ENCODE measurements at places on chromosomes 1 and 21.
A peak's percentile ranks its signal among the peaks of the same experiment; 100 is the strongest.

- no peak for DNase-seq
Observed at GRCh38 chr1:29711582-29712283, 475.4 kb downstream of the PTPRU start.

DNA sequence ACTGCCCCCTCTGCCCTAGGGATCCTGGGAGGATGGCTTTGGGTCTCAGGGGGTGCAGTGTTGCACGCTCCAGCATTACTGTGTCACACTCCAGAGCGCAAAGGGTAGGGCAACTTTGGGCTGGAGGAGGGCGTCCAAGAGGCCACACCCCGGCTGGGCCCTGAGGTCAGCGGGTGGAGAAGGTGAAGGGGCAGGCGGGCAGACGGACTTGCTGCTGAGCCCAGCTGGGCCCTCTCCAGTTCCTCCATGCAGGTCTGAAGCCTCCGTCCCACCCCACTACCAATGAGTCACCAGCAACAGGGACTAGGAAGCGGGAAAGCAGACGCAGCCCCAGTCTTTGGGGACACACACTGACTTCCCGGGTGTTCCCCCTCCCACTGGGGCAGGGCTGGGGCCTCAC lies 116.0 kb downstream of the CASZ1 start:
- no peak for DNase-seq

DNA sequence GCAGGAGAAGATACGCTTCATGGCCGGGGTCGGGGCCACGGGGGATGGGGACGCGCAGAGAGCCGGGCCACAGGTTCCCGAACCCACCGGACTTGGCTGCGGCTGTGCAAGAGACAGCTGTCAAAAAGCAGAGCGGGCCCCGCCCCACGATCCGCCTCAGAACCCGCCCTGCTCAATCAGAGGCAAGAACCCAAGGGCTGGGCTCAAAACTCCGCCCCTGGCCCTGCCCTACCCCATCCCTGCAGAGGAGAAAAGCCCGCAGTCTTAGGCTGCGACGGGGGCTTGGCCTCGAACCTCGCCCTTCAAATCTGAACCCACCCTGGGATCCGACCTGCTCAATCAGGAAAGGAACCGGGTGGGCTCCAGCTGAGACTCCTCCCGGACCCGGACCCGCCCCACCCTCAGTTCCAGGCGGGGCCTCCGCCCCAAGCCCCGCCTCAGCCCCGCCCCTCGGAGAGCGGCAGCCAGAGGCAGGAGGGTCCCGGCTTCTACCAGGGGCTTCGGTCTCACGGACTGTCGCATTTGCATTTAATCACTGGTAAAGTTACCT lies at the start of gene ANKRD35:
TSS of gene ANKRD35 (minus strand) at position 129 of the 550 bp plus-strand sequence. CDS start at position 21, 108 bp downstream.
- peak; percentile 75 for DNase-seq

DNA sequence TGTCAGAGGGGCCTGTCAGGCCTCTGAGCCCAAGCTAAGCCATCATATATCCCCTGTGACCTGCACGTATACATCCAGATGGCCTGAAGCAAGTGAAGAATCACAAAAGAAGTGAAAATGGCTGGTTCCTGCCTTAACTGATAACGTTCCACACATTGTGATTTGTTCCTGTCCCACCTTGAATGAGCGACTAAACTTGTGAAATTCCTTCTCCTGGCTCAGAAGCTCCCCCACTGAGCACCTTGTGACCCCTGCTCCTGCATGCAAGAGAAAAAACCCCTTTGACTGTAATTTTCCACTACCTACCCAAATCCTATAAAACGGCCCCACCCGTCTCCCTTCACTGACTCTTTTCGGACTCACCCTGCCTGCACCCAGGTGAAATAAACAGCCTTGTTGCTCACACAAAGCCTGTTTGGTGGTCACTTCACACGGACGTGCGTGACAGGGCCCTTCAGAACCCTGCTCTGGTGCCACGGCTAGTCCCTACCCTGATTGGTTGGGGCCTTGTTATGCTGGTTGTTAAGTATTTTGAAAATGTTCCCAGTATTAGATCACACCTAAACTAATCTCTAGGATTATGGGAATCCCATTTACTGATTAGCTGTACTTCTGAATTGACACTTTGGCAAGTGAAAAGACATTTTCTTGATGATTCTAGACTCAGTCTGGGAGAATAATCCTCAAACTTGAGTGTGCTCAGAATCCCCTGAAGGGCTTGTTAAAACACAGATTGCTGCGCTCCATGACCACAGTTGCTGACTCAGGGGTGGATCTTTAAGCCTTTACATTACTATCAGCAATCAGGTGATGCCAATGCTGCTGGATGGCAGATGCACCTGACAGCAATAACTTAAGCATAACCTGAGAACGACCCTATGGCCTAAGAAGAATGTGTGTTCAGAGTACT lies 28.8 kb upstream of the SPATA6 start:
- no peak for DNase-seq

DNA sequence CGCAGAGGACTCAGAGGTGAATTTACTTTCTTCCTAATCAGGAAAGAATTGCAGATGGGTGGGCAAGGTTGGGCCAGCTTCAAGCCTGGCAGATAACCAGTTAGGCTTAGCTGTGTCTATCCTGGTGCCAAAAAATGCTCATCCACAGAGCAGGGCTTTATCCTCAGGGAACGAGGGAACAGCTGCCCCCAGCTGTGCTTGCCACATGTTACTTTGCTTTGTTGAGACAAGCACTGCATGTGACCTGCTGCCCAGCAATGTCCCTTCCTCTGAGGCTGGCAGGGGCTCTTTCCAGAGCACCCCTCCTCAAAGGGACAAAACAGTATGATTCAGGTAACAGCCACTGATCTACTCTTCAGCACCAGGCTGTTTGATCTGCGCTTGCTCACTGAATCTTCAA lies 505.1 kb upstream of the USP24 start:
- DNase-seq: no peak

- DNase-seq: no peak
Observed at GRCh38 chr1:37999430-38000232, 5.7 kb downstream of the FHL3 start.

- DNase-seq: no peak
Observed at GRCh38 chr1:220550811-220551399, 23.0 kb downstream of the MARK1 start.

DNA sequence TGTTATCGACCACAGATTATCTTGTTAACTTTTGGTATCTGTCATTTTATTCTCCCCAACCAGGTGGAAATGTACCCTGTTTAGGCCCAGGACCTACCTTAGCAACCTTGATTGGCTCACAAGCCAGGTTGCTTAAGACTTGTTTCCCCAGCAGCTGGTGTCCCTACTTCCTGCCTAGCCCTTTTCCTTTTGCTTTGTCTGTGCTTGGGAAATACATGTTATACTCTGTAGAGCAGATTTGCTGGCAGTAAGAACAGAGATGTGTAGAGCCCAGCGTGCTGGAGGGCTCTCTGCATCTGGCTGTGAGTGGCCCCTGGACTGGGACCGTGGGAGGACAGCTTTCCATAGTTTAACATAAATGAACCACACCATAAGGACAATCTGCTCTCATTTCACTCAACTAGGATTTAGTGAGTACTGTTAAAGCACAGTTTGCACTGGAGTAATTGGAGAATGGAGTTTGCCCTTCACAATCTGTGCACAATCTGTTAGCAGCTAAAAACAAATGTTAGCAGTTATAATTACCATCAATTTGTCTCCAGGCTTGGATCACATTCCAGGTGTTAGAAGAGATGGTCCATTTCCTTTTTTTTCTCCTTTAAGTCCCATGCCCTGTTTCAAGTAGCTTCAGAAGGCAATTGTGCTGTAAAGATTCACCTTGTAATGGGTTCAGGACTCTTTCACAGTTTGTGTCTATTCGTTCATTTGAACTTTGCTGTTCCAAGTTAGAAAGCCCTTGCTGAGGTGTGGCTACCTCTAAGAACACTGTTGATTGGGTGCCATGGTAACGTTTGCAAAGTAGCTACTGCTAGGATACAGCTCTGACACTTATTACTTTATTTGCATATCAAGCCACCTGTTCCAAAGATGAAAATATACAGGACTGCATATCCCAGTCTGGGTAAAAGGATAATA lies at the start of gene APOBEC4:
TSS of gene APOBEC4 (minus strand) at position 770 of the 915 bp plus-strand sequence. CDS start 4,535 bp downstream, outside the sequence.
- no peak for DNase-seq

GRCh38 chr1:212287261-212287895 lies 2.2 kb downstream of the PPP2R5A start:
- no peak for DNase-seq

GRCh38 chr21:26368591-26369320 lies 198.2 kb upstream of the APP start:
- no peak for DNase-seq

DNA sequence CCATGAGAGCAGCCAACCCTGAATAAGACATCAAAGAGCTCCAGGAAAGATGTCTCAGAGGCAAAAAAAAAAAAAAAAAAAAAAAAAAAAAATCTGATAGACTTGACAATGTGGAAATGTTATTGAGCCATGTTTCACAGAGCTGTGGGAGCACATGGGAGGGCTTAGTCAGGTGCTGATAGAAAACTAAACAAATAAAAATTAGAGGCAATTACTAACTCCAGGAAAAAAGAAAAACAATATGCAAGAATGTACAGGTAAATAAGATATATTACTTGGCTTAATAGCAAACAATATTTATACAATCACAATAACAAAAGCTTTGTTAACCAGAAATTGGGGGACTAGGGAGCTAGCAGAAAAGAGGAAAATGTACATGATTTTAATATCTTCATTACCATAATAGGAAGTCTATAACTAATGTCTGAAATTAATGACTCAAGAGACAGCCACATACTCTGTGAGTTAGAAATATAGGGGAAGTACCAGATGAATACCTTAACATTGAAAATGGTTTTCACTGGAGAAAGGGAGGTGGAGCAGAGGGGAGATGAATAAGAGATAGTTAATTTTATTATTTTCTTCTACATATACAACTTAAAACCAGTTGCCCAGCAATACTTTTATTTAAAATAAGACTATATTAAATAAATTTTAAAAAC lies 16.9 kb upstream of the RGS16 start:
- DNase-seq: no peak

DNA sequence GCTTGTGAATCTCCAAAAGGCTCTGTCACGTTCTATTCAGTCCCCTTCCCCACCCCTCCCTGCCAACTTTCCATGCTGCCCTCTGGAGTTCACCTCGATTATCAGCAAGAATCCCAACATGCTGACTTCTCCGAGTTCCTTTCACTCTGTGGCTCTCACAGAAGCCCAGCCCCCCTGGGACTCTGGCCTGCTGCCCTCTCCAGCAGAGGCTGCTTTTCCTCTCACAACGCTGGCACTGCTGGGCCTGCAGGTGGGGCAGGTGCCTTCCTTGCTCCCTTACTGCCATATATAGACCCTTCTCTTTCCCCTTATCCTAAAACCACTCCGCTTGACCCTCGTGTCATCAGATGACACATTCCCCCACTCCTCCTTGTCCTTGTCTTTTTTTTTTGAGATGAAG lies 10.2 kb upstream of the RNF186 start:
- no peak for DNase-seq

DNA sequence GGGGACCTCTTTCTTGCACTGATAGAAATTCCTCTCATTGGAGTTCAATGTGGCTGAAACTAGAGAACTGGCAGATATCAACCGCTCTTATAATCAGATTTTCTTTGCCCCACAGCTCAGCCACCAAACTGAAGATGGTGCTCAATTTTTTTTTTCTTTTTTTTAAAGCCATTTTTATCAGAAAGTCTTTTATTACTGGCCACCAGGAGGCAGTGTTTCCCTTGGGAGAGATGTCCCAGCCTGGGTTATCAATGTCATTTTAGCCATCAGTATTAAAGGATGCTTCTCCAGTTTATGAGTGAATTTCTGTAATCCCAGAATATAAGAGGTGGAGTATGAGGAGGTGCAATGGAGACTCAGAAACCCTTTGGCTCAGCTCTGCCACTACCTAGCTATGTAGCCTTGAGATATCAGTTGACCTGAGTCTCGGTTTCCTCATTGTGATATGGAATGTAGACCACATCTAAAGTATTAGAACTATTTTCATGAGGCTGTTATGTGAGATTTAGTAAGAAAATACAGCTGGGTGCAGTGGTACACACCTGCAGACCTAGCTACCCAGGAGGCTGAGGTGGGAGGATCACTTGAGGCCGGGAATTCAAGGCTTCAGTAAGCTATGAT lies 27.6 kb downstream of the CD244 start:
- peak; percentile 57 for DNase-seq

GRCh38 chr1:208646431-208646830 lies 402.2 kb upstream of the PLXNA2 start:
- DNase-seq: no peak

DNA sequence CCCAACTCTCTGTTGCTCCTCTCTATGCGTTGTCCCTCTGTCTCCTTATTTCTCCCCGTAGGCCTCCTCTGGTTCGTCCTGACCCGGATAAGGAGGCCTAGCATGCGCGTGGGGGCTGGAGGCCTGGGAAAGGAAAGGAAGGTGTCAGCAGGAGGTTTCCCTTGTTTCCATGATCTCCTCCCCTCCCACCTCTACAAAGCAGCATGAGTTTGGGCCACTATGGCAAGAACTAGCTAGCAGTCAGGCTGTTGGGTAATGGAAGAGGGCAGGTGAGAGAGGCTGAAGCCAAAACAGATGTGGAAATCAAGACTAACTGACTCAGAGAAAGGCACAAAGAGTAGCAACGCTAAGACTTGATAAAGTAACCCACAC lies 687 bp upstream of the SEMA6C start:
- no peak for DNase-seq

- no peak for DNase-seq
Observed at GRCh38 chr1:230215031-230215430, 148.0 kb downstream of the GALNT2 start.

DNA sequence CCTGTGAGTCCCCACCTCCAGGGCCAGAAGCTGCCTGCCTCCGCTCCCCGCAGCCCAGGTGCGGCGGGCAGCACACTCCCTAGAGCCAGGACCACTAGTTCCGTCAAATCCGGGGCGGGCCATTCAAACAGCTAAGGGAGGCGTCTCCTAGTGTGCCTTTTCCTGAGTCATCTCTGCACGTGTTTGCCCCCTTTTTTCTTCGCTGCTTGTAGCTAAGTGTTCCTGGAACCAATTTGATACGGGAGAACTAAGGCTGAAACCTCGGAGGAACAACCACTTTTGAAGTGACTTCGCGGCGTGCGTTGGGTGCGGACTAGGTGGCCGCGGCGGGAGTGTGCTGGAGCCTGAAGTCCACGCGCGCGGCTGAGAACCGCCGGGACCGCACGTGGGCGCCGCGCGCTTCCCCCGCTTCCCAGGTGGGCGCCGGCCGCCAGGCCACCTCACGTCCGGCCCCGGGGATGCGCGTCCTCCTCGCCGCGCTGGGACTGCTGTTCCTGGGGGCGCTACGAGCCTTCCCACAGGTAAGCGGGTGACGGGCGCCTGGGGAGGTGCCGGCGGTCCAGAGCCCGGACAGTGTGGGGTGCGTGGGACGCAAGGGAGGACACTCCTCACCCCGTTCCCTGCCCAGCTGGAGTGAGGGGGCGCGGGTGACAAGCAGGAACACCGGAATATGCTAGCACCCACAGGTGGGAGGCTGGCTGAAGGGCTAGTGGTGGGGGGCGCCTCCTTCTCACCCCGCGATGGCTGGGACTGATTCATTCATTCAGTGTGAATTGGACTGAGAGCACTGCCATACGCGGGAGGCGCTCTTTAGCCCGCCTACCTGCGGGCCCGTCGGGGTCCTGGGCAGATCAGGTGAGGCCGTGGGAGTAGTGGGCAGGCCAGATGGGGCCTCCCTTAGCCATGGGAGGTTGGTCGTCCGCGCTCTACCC lies at the start of gene TNFRSF8:
TSS of gene TNFRSF8 (plus strand) at position 163 of the 932 bp plus-strand sequence. CDS start at position 459, 296 bp downstream.
- DNase-seq: no peak
